Activated T-cell treated with anti-CD3 and anti-CD28 coated beads for 48 hours (primary cell): ENCODE measurements at places on chromosomes 11 and 22.

- DNase-seq, result no peak
These were observed 17.2 kb downstream of the TEF start for GRCh38 chr22:41398921-41399320.

GRCh38 chr11:114774599-114775361, 96.5 kb downstream of the NXPE2 start:
- peak; percentile 7 for DNase-seq

GRCh38 chr22:21047035-21047661, 1.4 kb downstream of the LRRC74B start:
- DNase-seq, result no peak

DNA sequence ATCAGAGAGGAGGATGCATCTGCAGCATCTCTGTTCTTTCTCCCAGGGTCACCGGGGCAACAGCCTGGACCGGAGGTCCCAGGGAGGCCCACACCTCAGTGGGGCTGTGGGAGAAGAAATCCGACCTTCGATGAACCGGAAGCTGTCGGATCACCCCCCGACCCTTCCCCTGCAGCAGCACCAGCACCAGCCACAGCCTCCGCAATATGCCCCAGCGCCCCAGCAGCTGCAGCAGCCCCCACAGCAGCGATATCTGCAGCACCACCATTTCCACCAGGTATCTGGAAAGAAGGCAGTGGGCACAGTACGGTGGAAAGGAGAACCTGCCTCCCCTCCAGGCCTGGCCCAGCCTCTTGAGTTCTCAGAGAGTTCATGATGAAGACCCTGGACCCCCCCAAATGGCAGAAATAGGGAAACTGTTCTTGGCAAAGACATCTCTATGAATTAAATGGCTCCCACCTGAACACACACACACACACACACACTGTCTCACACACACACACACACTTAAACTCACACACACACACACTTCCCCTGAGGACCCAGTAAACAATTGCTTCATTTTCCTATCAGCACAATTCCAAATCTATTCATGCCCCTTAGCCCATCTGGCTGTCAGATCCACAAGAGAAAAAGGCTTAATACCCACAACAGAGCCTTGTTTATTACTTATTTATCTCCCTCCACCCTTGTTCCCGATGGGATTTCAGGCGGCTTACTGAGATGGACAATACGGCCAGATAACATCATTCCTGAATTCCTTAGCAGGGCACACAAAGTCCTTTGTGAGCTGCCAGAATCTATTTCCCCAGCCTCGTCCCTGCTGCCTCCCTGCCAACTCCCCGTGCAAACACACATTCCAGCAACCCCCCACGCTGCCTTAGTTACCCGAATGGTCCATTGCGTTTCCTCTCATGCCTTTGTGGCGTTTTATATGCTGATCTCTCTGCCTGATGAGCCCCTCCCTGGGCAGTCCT, 8.1 kb downstream of the TMA7B start:
- DNase-seq, result no peak

DNA sequence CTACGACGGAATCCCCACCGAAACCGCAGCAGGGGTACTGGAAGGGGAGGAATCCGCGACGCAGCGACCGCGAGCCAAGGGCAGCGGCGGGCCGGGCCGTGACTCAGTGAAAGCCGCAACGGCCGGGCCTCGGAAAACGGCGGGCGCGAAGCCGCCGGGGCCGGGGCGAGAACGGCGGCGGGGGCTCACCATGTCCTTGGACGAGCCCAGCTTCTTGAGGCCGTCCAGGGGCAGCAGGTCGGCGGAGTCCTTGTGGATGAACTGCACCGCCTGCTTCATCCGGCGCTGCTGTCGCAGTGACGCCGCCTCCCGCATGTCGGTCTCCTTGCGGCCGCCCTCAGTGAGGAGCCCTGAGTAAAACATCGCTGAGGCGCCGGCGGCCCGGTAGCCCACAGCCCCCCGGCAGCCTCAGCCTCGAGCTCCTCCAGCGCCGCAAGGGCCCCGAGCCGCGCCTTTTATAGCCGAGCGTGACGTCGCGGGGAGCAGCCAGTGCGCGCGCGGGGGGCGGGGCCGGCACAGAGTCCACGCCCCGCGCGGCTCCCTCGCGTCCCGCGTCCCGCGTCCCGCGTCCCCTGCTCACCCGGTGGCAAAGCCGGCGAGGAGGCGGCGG, at the start of gene NRIP3:
Gene NRIP3, minus strand, starts transcription at position 429 of the 610 bp plus-strand sequence. Its CDS starts 66 bp downstream, at position 363.
- peak; percentile 61 for DNase-seq

GRCh38 chr22:49815641-49816091, 12.0 kb downstream of the BRD1 start:
- DNase-seq, result no peak

- DNase-seq, result no peak
These were observed 9.7 kb upstream of the MICAL3 start for GRCh38 chr22:18034076-18034475.

GRCh38 chr22:36853407-36854099, 7.3 kb upstream of the NCF4 start:
- DNase-seq, result peak; percentile 85

DNA sequence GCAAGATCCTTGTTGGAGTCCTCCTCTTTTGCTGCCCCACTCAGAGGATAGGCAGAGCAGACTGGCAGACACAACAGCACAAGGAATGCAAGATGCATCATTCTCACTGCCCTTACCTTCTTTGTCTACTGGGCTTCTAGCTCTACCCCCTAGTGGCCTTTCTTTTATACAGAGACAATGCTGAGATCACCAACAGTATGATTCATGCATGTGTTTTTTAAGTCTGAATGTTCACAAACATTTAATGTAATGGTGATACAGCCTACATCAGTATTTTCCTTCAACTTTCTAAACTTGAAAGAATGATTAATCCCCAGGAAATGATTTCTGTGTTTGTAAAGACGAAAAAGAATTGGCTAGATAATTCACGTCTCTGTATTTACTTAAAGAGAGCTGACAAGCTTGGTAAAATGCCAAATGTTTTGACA, at the start of gene MMP10:
Gene MMP10, minus strand, starts transcription at position 138 of the 428 bp plus-strand sequence. Its CDS starts 37 bp downstream, at position 101.
- DNase-seq, result no peak

- DNase-seq, result no peak
These were observed 7.9 kb upstream of the CBX6 start for GRCh38 chr22:38879961-38880360.

- DNase-seq, result no peak
These were observed 19.5 kb upstream of the TCF20 start for GRCh38 chr22:42289671-42290541.

- no peak for DNase-seq
These were observed 72.8 kb downstream of the SFI1 start for GRCh38 chr22:31569126-31569525.

DNA sequence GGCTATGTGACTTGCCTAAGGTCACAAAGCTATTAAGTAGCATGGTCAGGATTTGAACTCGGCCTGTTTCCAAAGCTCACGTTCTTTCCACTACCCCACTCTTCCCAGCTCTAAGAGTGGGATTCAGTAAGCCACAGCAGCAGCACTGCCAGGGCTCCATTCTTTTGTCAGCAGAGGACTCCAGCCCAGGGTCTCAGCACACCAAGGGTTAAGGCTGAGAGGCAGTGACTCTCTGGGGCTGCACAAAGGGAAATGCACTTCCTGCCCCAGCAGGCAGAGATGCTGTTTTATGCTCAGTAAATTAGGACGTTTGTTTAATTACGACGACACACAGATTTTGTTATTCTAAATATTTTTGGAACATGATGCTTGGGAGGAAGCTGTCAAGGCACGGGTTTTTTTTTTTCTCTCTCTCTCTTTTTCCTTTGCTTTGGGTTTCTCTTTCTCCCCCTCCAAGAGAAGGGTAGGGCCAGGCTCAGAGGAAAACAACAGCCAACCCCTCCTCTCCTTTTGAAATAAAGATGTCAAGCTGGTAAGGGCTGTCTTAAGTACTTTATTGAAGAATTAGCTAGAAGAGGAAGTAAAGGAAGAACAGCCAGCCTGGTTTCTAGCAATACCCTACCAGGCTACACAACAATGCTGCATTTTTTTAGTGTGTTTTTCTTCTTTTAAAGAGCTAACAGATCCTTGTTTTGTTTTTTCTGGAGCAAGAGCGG, 2.8 kb downstream of the MYH9 start:
- DNase-seq, result no peak

DNA sequence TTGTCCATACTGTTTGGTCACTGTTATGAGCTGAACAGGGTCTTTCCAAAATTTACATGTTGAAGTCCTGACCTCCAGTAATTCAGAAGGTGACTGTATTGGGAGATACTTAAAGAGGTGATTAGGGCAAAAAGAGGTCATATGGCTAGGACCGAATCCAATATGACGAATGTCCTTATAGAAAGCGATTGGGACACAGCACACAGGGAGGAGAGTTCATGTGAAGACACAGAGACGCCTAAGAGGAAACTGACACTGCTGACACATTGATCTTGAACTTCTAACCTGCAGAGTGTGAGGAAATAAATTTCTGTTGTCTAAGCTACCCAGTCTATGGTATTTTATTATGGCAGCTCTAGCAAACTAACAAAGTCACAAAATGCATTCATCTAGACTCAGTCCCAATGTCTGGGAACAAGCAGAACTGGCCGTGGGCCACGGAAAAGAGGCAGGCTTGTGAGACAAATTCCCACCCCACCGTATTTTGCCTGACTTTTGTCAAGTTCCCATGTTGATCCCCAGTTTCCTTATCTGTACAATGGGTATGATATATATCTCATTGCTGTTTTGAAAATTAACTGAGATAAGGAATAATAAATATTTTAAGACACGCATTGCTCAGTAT, 295.0 kb downstream of the NTM start:
- no peak for DNase-seq

- no peak for DNase-seq
These were observed 57.2 kb downstream of the WNT11 start for GRCh38 chr11:76148941-76149613.

DNA sequence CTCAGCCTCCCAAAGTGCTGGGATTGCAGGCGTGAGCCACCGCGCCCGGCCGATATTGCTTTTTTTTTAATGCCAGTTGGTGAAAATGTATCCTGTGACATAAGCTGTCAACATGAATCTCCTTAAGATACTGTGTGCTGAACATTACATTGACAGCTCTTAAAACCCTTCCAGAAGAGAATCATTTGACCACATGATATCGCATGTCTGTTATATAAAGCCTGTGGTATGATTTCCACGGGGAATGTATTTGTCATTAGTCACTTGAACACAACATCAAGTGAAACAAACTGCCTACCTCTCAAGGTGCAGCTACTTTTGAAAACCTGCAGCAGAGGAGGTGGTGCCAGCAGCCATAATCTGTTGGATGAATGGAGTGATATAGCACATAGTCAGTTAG, 67.0 kb downstream of the BCL2L13 start:
- no peak for DNase-seq

- no peak for DNase-seq
These were observed 35.4 kb downstream of the PAK1 start for GRCh38 chr11:77438487-77438886.

GRCh38 chr11:3840004-3840869, 522 bp downstream of the RHOG start:
- no peak for DNase-seq

DNA sequence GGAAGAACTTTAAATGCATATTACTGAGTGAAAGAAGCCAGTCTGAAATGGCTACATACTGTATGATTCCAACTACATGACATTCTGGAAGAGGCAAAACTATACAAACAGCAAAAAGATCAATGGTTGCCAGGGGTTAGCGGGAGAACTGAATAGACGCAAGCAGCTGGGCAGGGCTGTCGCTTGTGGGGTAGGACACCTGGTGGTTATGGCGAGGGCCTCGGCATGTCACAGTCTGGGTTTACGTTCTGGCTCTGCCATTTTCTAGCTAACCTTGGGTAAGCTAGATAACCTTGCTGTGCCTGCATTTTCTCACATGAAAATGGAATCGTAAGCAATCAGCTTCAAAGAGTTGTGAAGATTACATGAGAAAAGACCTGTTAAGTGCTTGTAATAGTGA, 55.2 kb upstream of the SYT13 start:
- DNase-seq, result no peak

DNA sequence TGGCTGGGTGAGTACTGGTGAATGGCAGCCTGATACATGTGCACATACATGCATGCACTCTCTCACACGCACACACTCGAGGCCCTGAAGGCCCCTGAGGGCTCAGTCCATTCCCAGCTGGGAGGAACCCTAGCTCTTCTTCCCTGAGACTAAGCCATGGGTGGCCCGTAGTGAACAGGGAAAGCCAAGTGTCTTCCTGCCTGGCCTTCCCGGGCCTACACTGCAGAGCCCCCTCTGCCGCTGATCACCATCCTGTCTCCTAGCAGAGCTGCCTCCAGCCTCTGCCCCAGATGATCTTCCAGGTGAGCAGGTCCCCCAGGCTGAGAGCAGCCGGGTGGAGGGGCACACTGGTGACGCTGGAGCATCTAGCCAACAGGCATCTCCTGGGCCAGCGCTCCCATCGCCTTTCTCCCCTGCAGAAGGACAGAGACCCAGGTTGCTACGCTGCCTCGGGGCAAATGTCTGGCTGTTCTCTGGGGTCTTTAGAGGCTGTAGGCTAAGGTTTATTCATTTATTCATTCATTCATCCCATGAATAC, 57.3 kb downstream of the CD82 start:
- DNase-seq, result no peak

DNA sequence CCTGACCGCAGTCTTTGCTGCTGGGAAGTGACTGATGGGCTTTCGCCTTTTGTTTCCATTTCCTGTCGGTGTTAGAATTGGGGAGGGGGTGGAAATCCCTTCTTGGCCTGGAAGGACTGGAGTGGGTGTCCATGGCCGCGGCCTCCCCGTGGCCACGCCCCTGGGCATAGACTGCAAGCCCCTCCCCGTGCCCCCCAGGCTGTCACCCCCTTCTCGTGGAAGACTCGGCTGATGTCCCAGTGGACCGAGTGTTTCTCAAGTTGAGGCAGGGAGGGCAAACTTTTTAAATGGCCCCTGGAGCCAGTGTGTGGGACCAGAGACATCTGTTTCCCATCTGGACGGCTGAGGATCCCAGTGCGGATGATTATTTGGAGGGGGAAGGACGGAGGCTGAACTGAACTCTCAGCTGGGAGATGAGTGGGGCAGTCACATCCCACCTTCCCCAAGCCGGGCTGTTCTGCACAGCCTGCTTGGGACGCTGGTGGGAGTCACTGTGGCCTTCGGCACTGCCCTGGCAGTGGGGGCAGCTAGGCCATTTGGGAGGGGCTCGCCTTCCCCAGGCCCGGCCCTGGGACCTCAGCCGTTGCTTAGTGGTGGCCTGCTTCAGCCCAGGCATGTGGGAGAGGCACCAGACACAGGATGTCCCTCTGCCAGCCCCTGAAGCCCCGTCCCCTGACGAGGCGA, 1.6 kb downstream of the CD81 start:
- no peak for DNase-seq

- DNase-seq, result peak; percentile 12
These were observed 58.4 kb upstream of the PSMA1 start for GRCh38 chr11:14578541-14578956.
